Glutamatergic neuron (in vitro differentiated cells): ENCODE measurements at places on chromosomes 6 and 20. TPM values are rescaled to one million over a fixed set of nuclear protein-coding genes. Genes with fewer than 3 reads are reported as not detected.

GRCh38 chr6:154690857-154691256, 42.4 kb upstream of the SCAF8 start:
- H3K27me3 ChIP-seq = peaks cover 1% of the 10 kb centered on the region
- H3K4me3 ChIP-seq = no peak overlapping the region
- H3K36me3 ChIP-seq = no peaks in the 10 kb centered on the region
- peaks cover 9% of the 10 kb centered on the region for H3K4me1 ChIP-seq
- H3K27ac ChIP-seq = no peak overlapping the region

DNA sequence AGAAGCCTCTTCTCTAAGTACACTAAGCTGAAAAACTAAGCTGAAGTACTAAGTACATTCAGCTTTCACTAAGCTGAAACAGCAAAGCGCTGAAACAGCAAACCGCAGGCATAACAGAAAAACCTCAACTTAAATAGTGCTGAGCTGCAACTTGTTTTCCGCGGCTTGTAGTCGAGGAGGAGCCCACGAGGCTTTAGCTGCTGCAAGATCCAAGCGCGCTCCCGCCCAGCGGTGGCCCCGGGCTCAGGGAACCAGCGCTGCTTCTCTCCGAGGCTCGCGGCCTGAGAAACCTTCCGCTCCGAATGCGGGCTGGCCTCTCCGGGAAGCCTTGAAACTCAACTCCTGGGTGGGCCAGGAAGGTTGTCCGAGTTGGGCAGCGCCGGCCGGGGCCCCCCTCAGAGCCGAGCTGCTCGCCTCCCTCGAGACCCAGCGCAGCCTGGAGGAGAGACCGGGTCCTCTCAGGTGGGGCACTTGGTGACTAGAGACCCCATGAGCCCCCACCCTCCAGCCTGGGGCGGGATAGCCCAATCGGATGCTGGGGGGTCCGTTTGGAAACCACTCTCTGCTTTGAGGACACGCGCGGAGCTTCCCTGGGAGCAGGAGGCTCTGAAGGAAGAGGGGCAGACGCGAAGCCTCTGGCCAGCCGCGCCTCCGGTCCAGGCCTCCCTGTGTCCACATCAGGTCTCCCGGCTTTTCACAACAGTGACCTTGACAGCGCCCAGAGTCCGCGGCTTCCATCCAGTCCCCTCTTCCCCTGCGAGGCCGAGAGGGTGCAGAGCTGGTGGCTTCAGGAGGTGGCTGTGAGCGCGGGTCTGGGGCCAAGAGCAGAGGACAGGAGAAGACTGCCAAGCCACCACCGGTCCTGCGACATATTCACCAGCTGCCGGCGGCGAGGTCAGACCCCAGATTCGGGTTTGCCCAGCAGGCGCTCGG, 38.1 kb upstream of the HLA-E start:
- H3K4me1 ChIP-seq = no peaks in the 10 kb centered on the region
- H3K36me3 ChIP-seq = no peaks in the 10 kb centered on the region
- H3K27me3 ChIP-seq = peaks cover 18% of the 10 kb centered on the region
- no peak for DNase-seq

DNA sequence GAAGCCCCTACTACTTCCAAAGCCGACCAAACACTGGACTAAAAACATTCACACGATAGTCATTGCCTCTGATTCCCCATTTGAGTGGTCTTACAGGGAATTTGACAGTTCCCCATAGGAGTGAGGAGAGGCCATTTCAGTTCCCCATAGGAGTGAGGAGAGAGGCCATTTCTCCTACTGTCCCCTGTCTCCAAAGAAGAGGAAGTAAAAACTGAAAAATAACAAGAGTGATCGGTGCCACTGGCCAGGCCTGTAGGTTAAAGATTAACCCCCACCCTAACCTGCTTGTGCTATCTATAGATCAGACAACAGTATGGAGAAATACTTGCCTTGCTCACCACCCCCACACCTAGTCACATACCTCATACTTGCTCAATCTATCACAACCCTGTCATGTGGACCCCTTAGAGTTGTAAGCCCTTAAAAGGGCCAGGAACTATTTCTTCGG, 204.0 kb upstream of the MOCS1 start:
- H3K4me3 ChIP-seq = no peak overlapping the region
- no peaks in the 10 kb centered on the region for H3K36me3 ChIP-seq
- no peak for DNase-seq
- no peak overlapping the region for H3K27ac ChIP-seq
- H3K27me3 ChIP-seq = no peaks in the 10 kb centered on the region

DNA sequence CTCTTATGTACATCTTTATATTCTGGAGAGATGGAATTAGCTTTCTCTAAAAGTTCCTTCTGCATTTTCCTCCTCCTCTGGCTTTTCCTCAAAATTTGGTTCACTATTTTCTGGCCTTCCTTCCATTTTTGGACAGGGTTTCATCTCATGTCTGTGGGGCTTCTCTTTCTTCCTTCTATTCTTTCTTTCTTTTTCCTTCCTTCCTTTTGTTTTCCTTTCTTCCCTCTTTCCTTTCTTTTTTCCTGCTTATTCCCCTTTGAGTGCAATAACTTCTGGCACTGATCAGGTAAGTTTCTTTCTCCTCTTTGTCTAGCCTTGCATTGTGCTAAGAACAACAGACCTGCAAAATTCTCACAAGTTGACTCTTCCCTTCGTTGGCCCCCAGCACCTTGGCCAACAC, 5.5 kb upstream of the ATRN start:
- H3K27ac ChIP-seq = no peak overlapping the region
- no peaks in the 10 kb centered on the region for H3K4me1 ChIP-seq
- H3K4me3 ChIP-seq = no peak overlapping the region
- H3K36me3 ChIP-seq = no peaks in the 10 kb centered on the region
- peaks cover 9% of the 10 kb centered on the region for H3K27me3 ChIP-seq
- no peak for DNase-seq

DNA sequence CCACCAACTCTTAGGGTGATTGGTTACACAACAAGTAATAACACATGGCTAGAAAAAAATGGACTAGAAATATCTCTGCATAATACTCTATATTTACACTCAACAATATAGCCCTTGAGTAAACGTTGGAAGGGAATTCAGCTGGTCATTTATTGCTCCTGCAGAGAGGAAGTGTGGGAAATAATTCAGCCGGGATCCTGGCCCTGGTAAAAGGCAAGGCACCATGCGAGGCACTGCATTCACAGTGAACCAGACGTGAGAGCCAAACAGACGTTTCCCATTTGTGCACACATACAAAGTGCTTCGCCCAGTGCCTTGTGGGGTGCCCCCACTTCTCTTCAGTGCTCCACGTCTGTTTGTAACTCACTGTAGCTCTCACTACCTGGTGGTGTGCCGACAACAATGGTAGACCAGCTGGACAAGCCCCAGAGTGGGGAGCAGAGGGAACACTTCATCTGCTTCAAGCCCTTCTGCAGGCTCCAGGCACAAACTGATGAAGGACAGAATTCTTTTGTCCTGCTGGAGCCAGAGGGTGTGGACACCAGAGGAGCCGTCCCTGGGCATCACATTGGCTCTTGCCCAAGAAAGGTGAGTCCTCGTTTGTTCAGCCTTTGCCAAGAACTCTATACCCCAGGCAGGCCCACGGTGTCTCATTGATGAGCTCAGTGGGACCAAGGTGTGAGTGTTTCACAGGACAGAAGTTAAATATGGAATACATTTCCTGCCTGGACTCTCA, 18.8 kb downstream of the SYNDIG1 start:
- peaks cover 4% of the 10 kb centered on the region for H3K36me3 ChIP-seq
- no peak overlapping the region for H3K4me3 ChIP-seq
- DNase-seq = no peak
- peaks cover 4% of the 10 kb centered on the region for H3K27me3 ChIP-seq
- H3K27ac ChIP-seq = no peak overlapping the region
- H3K4me1 ChIP-seq = peaks cover 35% of the 10 kb centered on the region

DNA sequence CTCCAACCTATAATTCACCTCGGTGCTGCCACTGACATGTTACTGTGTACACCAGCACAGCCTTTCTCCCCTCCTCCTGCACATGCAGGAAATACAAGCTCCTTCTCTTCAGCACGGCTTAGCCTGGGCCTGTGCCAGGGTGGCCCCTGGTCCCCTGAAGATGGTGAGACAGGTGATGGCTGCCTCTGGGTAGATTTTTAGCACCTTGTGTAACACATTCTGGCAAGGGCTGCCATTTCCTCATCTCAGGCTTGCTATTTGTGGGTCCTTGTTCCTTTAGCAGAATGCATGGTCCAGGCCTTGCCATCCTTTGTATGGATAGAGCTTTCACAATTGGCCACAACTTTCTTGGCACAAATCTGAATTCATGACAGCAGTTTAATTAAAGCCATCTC, 151.3 kb downstream of the CDC5L start:
- DNase-seq = no peak
- H3K27ac ChIP-seq = no peak overlapping the region
- peaks cover 10% of the 10 kb centered on the region for H3K27me3 ChIP-seq
- no peaks in the 10 kb centered on the region for H3K36me3 ChIP-seq
- H3K4me1 ChIP-seq = no peaks in the 10 kb centered on the region
- H3K4me3 ChIP-seq = no peak overlapping the region

ACTL10 gene
- total RNA-seq = 1.0 TPM

DNA sequence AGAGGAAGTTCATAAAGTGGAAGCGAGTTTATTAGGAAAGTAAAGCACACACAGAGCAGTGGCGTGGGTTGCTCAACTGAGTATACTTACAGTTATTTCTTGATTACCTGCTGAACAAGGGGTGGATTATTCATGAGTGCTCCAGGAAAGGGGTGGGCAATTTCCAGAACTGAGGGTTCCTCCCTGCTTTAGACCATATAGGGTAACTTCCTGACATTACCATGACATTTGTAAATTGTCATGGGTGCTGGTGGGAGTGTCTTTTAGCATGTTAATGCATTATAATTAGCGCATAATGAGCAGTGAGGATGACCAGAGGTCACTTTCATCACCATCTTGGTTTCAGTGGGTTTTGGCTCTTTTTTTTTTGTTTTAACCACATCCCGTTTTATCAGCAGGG, 29.8 kb downstream of the PDYN start:
- no peak for DNase-seq
- no peaks in the 10 kb centered on the region for H3K36me3 ChIP-seq
- H3K27ac ChIP-seq = no peak overlapping the region
- peaks cover 7% of the 10 kb centered on the region for H3K27me3 ChIP-seq
- H3K4me1 ChIP-seq = no peaks in the 10 kb centered on the region
- H3K4me3 ChIP-seq = no peak overlapping the region

SNX21 gene
- total RNA-seq = 10.2 TPM

GABRR1 gene
- not detected for total RNA-seq

DNA sequence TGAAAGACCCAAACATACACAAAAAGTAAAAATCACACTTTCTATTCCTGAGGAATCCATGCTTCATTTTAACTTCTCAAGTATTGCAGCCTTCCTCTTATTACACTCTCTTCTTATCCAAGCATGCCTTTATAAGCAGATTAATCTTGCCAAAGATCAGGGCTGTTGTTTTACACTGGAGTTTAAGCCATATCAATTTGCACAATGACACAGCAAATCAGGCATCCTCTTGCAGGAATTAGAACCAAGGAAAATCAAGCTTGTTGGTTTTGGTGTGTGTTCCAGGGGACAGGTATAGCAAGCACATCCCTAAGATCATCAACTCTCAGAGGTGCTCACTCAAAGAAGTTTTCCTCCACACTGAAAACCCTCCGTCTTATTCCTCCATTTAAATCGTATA, 69.5 kb downstream of the CYP39A1 start:
- no peak for DNase-seq
- no peak overlapping the region for H3K4me3 ChIP-seq
- no peaks in the 10 kb centered on the region for H3K4me1 ChIP-seq
- no peaks in the 10 kb centered on the region for H3K27me3 ChIP-seq
- H3K27ac ChIP-seq = no peak overlapping the region
- no peaks in the 10 kb centered on the region for H3K36me3 ChIP-seq

DNA sequence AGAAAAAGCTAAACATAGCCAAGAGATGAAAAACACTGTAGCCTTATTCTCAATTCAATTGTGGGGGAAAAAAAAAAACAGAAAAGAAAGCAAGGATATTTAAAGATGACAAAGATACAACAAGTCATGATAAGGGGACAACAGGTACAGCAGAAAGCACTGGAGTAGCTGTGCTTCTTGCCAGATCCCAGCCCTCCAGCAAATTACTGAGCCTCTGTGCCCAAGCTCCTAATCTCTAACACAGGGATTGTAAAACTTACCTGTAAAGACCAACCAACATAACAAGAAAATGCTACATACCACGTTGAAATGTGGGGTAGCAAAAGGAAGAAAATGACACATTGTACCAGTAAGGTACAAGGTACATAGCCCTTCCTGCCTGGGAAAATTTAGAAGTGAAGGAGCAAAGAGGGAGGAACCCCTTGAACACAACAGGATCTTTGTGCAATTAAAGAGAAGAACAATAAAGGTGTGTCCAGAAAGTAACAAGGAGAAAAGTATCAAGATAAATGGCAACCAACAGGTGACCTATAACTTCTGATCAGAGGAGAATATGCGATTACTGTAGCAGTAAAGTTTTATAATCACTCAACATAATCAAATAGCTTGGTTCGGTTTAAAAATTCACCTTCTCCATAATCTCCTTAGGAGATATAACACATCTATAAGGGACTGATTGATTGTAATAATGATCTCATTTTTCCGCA, 30.6 kb downstream of the PREP start:
- no peak overlapping the region for H3K4me3 ChIP-seq
- H3K4me1 ChIP-seq = peaks cover 2% of the 10 kb centered on the region
- no peaks in the 10 kb centered on the region for H3K27me3 ChIP-seq
- H3K27ac ChIP-seq = no peak overlapping the region
- no peaks in the 10 kb centered on the region for H3K36me3 ChIP-seq

GRCh38 chr20:44956410-44956809, 3.8 kb downstream of the TOMM34 start:
- peaks cover 11% of the 10 kb centered on the region for H3K4me1 ChIP-seq
- H3K27me3 ChIP-seq = no peaks in the 10 kb centered on the region
- no peaks in the 10 kb centered on the region for H3K36me3 ChIP-seq
- no peak for DNase-seq
- H3K4me3 ChIP-seq = no peak overlapping the region
- H3K27ac ChIP-seq = no peak overlapping the region

ASIP gene
- total RNA-seq = not detected

DNA sequence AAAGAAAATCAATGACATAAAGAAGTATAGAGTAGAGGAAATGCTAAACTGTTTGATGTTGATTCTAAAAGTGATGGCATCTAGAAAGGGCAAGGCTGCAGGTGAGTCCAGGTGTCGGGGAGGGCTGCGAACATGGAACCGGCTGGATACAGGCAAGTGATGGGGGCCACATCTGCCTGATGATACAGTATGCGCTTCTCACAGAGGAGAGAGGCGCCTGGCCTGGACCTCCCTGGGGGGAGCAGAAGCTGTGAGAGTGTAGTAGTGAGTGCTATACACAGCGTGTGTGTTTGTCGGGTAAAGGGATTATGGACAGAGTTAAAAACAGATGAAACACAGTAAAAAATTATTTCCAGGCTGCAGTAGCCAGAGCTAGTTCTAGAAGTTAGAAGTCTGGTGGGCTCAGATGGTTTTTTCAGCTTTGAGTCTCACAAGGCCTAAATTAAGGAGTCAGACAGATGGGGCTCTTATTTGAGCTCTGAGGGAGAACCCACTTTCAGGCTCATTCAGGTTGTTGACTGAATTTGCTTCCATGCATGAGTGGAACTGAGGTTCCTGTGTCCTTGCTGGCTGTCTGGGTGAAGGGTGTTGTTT, 195.8 kb upstream of the ARG1 start:
- peak; percentile 67 for DNase-seq
- peaks cover 2% of the 10 kb centered on the region for H3K27me3 ChIP-seq
- H3K4me1 ChIP-seq = peaks cover 31% of the 10 kb centered on the region
- H3K36me3 ChIP-seq = no peaks in the 10 kb centered on the region
- H3K4me3 ChIP-seq = peak overlapping the region; percentile 64

GRCh38 chr6:154800338-154800737, 67.1 kb downstream of the SCAF8 start:
- peaks cover 3% of the 10 kb centered on the region for H3K4me1 ChIP-seq
- H3K27ac ChIP-seq = no peak overlapping the region
- no peak overlapping the region for H3K4me3 ChIP-seq
- no peak for DNase-seq

- H3K27ac ChIP-seq = no peak overlapping the region
- no peak for DNase-seq
- H3K27me3 ChIP-seq = peaks cover 3% of the 10 kb centered on the region
- no peak overlapping the region for H3K4me3 ChIP-seq
- no peaks in the 10 kb centered on the region for H3K36me3 ChIP-seq
Measured at GRCh38 chr6:45896783-45897441, 118.7 kb downstream of the CLIC5 start.

SLC13A3 gene
- total RNA-seq = 5.8 TPM
